ENCODE measurements at places on chromosomes 12 and 14.
A peak's percentile ranks its signal among the peaks of the same experiment; 100 is the strongest.

DNA sequence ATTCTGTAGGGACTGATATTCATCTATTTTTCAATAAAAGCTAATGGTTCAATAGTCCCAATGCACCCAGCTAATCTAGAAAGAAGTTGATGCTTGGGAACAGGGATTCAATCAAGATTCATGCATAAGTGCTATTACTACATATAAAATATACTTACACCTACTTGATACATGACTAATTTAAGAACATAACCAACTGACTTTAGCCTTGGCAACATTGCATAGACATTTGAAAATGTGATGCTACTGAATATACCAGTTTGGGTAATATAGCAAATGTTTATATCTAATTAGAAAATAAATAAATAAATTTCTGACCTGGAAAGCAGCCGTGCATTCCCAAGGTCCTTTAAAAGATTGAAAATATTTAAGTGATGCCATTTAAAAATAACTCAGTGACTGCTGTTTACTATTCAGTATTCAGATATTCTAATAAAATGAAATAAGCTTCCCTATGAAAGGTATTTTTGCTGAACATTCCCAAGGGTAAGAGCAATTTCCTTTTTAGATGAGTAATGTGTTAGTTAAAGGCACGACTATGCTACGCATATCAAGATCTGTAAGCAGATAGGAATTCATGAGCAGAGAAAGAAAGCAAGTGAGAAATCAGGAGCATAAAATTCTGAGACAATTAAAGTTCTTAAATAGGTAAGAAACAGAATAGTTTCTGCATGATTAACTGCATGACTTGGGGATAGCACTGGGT, 160.6 kb upstream of the SYT1 start:
- DNase-seq, result no peak

DNA sequence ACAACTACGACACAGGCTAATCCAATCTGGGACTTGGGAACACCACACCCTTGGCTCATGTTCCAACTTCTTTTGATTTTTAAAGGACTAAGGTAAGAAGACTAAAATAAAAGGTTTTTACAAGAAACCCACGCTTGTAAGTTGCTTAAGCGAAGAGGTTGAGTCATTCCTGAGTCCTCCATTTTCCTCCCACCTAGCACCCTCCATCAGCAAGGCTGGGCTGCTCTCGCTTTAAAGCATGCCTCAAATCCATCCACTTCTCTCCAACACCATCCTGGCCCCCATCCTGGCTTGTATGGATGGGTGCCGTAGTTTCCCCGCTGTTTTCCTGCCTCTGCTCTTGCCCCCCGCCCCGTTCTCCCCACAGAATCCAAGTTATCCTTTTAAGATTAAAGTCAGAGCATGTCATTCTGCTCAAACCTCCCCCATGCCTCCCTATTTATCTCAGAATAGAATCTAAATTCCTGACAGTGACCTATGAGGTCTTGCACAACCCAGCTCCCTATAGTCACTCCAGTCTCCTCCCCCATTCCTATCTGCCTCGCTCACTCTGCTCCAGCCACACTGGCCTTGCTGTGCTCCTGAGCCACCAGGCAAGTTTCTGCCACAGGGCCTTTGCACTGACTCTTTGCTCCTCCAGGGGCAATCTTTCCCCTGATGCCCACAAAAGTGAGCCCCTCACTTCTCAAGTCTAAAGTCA, 34.5 kb downstream of the SCARB1 start:
- no peak for DNase-seq

DNA sequence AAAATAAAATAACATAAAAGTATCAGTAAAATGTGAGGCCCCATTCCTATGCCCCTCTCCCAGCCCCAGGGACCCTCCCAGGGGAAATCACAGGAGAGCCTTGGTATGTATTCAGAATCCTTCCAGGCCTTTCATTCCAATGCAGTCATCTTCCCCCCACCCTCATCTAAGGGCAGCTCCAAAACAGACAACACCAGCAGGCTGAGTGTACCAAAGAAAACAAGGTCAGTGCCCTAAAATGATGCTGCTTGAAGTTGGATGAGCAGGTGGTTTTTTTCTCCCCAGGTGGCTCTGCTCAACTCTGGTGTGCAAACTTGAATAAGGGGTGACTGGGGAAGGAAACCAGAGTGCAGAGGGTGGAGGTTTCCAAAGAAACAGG, 56.2 kb downstream of the TSPAN9 start:
- no peak for DNase-seq

DNA sequence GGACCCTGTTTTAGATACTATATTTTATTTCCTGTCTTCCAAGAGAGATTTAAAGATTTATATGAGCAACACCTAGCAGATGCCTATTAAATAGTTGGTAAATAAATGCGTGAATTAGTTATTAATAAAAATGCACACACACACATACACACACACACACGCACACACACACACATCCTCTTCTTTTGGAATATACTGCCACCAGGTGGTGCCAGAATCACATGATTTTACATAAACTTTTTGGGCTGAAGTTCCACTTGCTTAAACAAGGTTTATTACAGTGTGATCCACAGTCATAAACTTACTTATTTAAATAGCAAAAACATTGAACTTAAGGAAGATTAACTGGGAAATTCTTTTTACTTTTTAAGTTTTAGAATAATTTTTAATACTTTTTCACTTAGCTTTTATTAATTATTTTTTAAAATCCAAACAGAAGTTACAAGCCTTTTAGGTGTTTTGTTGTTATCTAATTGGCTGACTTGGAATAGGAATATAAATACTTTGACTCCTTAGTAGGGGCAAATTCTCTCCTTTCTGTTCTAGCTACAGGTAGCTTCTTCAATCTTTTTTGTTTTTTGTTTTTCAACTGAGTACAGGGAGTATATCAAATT, 17.5 kb downstream of the RAD51B start:
- DNase-seq, result peak; percentile 47

DNA sequence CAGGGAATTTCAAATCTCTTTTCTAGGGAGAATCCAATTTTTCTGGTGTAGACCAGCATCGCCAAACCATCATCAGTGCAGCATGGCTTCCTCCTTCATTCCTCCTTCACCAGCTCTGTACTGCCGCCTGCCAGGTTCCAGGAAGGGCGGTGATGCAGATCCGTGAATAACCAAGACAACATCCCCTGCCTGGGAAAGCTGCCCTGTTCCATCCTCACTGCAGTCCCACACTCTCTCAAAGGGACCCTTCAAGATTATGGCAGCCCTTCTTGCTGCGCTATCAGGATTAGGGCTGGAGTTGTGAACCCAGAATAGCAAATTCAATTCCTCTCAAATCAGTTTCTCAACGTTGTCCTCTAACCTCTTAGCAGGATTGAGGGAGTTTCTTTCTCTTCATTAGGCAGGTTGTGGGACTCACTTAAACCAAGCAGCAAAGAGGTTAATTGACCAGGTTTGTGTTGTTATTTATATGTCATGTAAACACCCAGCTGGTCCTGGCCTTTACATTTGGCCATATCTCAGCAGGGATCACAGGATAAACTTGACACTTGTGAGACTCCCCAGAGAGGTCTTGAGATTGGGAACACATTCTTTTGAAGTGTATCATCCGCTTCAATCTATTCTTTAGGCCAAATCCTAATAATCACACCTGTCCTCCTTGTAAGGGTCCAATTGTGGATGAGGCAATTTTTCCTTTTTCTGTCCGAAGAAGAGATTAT, 26.2 kb downstream of the TMEM30B start:
- no peak for DNase-seq

DNA sequence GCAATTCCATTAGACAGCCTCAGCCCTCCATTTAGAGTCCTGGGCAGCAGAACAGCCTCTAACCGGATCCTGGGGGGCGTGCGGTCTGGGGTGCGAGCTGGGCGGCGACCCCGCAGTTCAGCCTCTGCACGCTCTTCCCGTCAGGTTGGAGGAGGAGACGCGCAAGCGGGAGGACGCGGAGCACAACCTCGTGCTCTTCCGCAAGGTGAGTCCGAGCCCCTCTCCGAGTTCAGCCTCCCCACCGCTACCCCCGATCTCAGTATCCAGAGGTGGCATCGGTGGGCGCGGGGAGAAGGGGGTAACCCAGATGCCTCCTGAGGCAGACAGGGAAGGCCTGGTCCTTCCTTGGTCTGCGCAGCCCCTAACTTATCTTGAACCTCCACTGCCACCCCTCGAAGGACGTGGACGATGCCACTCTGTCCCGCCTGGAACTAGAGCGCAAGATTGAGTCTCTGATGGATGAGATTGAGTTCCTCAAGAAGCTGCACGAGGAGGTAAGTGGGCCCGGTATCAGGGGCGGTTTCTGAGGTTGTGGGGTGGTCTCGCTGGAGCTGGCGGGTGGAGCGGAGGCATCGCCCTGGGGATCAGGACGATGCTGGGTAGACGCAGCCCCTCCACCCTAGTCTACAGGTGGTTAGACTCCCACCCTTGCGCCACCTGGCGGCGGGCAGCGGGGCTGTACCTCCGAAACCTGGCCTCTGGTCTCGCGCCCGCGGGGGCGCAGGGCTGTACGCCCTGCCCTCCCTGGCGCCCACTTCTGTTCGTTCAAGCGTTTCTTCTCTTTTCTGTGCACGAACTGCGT, 1.3 kb downstream of the PRPH start:
- DNase-seq, result peak; percentile 11

- DNase-seq, result no peak
These were observed 269.9 kb upstream of the DIO3 start for GRCh38 chr14:101291390-101291789.

DNA sequence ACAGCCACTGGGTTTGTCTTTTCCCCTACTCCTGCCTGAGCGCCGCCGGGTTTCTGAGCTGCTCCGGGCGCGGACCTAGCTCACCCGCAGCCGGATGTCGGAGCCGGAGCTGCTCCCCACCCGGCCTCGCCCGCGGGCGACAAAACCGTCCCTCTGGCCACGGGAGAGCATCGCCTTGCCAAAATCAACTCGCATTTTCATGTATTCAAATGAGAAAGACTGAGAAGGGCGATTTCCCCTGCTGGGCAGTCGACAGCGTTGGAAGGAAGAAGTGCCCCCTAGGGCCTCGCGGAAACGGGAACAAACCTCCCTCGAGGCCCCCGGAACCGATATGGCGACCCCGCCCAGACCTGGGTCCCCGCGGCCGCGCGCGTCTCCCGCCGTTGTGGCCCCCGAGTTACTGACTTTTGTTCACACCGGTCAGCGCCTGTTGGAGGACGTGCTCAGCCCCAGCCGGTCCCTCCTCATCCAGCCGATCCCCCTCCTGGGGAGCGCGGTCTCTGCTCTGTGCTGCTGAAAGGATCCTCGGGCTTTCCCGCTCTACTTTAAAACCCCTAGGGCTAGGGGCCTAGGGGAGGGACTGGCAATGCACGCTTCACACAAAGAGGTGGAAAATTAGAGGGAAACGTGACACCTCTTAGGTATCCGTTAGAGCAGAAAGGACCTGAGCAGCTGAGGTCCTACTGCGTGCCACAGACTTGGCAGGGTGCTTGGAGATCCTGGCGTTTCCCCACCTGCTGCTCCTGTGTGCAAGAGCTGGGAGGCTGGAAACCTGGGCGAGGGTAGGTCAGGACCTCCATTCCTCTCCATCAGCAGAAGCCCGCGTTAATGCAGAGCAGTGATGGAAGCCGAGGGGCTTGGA, 4.3 kb downstream of the TTC6 start:
- peak; percentile 71 for DNase-seq
